Stimulated activated CD8-positive, alpha-beta memory T cell treated with anti-CD3 and anti-CD28 coated beads, Interleukin-4, amount 100 ng/mL, for 4 hours (primary cell): ENCODE measurements at places on chromosomes 13 and 19.

- DNase-seq: no peak
These were observed 8.0 kb downstream of the CYP4F8 start for GRCh38 chr19:15622991-15623390.

DNA sequence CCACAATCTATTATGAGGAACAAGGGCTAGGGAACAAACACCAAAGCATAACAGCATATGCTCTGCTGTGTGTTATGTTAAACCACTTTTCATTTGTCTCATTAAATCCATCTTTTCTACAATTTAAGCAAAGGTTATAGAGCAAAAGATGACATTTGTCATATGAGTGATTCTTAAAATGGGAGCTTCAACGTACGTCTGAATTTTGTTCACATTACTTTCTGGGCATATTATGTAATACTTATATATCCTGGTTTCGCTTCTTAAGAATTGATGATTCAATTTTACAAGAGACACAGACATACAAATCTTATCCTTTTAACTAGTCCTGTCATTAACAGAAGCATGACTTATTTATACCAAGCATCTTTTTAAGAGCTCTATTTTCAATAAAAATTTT, 3.3 kb upstream of the TPP2 start:
- no peak for DNase-seq

DNA sequence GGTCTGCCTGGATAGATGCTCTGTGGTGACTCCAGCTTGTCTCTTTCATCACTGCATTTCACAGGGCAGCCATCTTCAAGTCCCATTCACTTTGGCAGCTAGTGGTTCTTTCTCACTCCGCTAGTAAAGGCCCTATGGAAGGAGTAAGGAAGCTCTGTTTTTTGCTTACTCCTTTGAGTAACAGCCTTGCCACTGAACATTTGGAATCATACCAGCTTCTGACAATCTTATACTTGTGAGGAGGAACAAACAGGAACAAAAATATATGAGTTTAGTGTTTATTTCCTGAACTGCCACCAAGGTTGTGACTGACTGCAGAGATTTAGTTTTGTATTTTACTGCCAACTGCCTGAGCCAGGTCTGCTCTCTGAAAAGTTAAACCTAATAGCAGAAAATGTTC, 38.7 kb downstream of the KCTD4 start:
- no peak for DNase-seq

DNA sequence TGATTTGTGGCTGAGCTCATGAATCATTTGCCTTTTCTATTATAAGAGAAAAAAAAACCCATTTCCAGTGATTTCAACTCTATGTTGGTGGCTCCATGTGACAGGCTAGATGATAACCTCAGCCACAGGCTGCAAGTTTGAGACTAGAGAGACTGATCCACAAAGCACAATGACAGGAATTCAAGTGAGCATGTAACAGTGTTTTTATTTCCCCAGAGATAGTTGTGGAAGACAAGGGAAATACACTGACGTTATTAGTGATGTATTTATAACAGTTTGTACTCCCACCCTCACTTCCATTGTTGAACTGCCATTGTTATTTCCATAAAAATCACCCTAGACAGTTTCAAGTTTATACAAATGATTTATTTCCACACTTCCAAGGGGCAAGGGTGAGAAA, 27.9 kb upstream of the EDNRB start:
- no peak for DNase-seq

- DNase-seq: no peak
These were observed 231.8 kb downstream of the SHISA2 start for GRCh38 chr13:25819856-25820530.

- DNase-seq: no peak
These were observed 9.9 kb downstream of the LMTK3 start for GRCh38 chr19:48501494-48502349.

- peak; percentile 16 for DNase-seq
These were observed 51.1 kb upstream of the ZNRF4 start for GRCh38 chr19:5403968-5404640.

- DNase-seq: no peak
These were observed 7.0 kb downstream of the TBC1D4 start for GRCh38 chr13:75474956-75475355.

- DNase-seq: no peak
These were observed 8.4 kb downstream of the ASF1B start for GRCh38 chr19:14127929-14128509.

DNA sequence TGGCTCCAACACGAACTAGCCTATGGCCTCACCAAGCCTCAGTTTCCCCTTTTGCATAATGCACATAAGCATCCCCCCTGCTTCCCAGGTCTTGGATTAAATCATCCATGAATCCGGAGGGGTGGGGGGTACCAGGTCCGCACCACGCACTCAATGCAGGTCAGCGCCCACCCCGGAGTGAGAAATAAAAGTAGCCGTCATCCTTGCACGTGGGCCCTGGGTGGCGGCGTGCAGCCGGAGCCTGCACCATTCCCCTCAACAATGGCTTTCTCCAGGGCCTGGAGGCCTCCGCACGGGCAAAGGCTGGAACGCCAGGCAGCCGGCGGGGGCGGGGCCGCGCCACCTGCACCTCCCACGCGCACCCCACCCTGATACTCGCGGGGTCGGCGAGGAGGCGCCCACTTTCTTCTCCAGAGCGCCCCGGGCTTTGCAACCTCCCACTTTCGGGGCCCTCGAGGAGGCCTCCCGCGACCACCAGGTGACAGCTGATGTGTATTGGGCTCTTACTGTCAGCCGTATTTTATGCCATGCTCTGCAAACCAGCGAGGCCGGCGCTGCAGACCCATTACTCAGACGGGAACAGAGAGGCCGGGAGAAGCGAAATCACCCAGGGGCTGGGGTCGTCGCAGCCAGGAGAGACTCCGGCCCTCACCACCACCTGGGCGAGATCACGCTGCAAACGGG, 767 bp upstream of the GADD45B start:
- DNase-seq: no peak

GRCh38 chr13:110097013-110097412, 209.9 kb downstream of the COL4A1 start:
- DNase-seq: no peak

- DNase-seq: no peak
These were observed 19.2 kb upstream of the MYH14 start for GRCh38 chr19:50184196-50184595.

DNA sequence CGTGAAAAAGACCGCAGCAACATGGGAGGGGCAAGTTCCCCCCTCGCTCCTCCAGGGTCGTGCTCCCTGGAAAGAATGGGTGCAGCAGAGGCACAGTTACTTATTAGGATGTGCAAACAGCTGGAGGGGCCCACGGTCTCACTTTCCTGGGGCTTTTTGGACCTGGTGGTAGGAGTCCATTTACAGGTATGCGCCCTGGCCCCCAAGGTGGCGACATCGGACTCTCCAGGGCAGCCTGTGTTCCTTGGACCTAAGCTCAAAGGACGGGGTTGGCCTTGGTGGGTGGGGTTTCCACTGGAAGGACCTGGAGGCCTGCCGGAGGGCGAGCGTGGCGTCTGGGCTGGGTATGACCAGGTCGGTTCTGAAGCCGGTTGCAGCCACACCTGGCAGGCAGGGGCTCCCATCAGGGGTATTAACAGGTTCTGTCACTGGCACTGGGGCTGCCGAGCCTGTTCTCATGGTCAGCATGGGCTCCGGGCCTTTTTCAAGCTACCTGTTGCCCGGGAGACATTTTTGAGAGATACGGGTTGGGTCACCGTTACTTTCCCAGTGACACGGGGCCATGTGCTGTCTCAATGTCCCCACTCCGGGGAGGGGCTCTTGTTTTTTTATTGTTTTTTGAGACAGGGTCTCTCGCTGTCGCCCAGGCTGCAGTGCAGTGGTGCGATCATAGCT, 5.9 kb downstream of the ZFR2 start:
- no peak for DNase-seq

DNA sequence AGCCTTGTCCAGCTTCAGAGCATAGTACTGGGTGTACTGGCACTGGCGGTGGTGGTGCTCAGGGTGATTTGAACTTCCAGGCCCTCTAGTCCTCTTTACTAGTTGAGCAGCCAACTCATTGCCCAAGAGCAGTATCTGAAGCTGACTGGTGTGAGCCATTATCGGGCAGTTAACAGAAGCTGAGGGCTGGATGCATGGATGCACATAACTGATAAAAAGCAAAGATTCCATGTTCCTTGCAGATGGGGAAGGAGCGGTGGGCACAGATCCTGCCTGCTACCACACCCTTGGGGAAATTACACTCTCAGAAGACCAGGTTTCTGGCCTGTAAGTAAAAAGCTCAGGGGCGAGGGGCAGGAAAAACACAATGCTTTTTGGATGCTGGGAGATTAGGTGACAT, 499.4 kb upstream of the ARGLU1 start:
- DNase-seq: no peak

GRCh38 chr13:75073786-75074185, 408.2 kb downstream of the TBC1D4 start:
- DNase-seq: no peak

- DNase-seq: no peak
These were observed 15.2 kb downstream of the COL5A3 start for GRCh38 chr19:9995084-9995483.

- DNase-seq: no peak
These were observed 10.9 kb downstream of the FREM2 start for GRCh38 chr13:38697628-38698333.

- DNase-seq: no peak
These were observed 472.8 kb downstream of the LIG4 start for GRCh38 chr13:107742544-107742943.

- DNase-seq: no peak
These were observed 38.0 kb upstream of the TPM4 start for GRCh38 chr19:16038196-16038695.

DNA sequence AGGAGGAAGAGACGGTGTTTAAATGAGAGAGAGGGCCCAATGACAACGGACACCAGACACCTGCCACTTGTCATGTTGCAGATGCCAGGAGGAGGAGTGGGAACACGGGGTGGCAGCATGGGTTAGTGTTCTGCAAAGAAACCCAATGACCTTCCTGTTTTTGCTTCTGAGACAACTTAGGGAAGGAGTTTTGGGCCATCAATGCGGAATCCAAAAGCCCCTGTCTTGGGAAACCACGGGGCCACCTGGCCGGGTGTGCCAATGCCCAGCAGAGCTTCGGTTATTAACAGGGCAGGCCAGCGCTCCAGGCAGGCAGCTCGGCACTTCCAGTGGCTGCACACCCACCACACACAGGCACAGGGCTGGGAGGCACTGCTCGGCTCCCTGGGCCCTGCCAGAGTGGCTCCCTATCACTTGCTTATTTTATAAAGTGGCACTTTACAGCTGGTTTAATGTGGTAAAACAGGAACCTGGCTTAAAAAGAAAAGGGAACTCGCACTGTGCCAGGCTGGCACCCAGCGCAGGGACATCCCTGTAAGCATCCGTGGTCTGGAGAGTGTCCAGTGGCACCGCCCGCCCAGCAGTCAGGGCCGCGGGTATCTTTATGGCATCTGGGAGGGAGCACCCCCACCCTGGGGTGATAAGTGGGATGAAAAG, 19.1 kb downstream of the ELL start:
- no peak for DNase-seq

- DNase-seq: no peak
These were observed 509.9 kb upstream of the GPC6 start for GRCh38 chr13:92716749-92717148.

DNA sequence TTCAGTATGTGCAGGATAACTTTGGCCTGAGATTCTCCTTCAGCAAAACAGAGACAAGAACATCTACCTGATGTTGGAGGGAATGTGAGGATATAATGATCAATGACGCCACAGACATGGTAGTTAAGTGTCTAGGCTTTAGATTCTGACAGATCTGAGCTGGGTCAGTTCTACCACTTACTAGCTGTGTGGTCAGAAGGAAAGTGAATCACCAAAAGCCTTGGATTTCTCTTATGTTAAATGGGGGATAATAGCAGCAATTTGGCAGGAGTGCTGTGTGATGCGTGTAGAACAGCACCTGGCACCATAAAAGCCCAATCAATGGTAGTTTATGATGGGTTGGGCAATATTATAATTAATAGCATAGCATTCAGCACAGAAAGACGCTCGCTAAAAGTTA, 41.7 kb downstream of the RXFP2 start:
- DNase-seq: no peak

- no peak for DNase-seq
These were observed 227.4 kb downstream of the TEX29 start for GRCh38 chr13:111547726-111548273.

- DNase-seq: no peak
These were observed 146.7 kb downstream of the SOX1 start for GRCh38 chr13:112213467-112214255.

DNA sequence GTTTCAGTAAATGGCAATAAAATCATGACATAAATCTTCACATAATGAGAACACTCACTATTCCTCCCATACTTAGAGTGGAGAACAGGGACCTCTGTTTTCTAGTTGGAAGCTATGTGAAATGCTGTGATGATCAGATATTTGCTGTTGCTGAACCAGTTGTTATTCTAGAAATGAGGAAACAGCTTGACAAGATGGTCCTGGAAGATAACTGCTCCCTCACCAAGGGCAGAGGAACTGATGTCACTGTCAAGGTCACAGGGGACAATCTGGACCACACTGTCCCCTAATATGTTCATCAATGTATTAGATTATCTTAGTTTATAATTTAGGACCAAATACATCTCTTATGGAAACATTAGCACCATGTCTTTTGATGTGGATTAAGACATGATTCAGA, 1173.3 kb downstream of the PCDH17 start:
- DNase-seq: no peak

- DNase-seq: no peak
These were observed 68.7 kb downstream of the IPO5 start for GRCh38 chr13:98022210-98022609.

DNA sequence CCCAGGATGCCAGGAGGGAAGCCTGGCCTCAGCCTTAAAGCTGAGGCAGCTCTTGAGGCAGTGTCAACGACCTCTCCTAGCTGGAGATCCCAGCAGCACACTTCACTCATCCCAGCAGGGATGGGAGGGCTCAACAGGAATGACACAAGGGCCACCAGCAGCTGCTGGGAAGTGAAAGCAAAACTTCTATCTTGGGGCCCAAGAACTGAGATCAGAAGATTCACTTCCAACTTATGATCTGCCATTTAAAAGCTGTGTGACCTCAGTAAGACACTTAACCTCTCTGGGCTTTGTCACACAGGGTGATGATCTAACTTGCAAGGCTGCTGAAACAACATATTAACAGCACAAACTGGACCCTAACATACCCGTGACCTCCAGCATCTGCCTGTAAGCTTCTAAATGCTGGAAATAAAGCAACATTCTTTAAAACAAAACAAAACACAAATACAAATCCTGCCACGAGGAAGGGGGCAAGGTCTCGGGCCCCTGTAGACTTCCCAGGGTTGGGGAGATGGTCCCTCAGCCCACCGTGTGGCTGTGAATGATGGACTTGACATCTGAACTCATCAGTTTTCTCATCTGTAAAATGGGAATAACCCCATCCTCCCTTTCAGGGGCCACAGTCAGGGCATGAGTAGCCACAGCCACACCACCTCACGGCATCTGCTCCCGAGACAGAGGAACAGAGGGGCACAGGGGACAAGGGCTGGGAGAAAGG, 22.7 kb downstream of the ELL start:
- no peak for DNase-seq

- DNase-seq: no peak
These were observed 1.2 kb upstream of the PALM3 start for GRCh38 chr19:14063105-14063504.

GRCh38 chr13:46166947-46167610, 14.9 kb downstream of the LCP1 start:
- DNase-seq: no peak

GRCh38 chr19:48950830-48951519, 3.7 kb upstream of the BAX start:
- DNase-seq: no peak
